Activated CD8-positive, alpha-beta memory T cell treated with anti-CD3 and anti-CD28 coated beads for 48 hours (primary cell): ENCODE measurements at places on chromosomes 11 and 22.

DNA sequence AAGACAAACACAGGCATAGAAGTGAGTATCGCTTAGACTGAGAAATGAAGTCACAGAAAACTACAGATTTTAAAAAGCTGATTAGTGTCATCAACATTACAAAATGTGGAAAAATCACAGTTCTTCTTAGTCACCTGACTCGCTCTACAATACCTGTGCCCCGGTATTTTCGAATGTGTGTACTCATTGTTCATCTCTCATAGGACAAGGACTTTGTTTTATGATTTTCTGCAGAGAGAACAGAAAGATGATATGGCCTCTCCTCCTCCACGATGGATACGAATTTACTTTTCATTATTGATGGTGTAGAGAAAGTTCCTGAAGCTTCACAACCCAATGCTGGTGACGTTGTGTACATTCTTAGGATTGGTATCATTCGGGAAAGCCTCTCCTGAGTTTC lies 29.4 kb upstream of the GAL start:
- no peak for DNase-seq

GRCh38 chr11:20729597-20730105 lies 60.3 kb downstream of the NELL1 start:
- DNase-seq: no peak

DNA sequence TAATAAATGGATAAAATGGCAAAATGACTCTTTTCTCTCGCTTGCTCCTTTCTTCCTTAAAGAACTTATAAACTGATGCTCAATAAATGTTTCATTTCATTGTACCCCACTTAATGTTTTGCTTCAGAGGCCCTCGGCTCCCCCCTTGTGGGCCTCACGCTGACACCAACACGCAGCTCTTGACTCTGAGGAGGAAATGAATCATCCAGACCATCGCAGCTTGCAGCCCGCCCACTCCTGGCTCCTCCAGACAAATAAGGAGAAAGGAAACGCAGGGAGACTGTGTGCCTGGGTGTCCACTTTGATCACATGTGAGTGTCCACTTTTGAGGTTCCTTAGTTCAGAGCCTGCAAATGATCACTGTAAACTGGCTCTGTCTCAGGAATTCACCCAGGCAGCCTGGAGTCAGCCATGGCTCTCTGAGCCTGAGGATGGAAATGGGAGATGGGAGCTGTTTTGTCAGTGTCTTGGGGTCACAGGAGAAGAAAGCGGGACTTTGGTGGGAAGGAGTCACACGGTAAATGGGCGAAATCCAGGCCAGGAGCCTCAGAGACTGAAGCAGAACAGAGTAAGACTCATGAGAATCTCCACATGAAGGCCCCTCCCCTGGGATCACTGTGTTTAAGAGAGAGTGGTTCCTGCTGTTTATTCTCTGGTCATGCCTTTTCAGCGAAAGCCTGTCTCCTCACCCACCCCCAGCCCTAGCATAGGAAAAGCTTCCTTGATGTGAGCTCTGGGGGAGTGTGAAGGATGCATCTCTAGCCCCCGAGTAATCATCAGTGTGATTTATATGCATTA lies 96.5 kb downstream of the CWC15 start:
- DNase-seq: peak; percentile 36

GRCh38 chr11:19187114-19187832 lies 14.5 kb downstream of the CSRP3 start:
- no peak for DNase-seq
